PC-9 (cell line): ENCODE measurements at places on chromosomes 5 and 9. TPM values are rescaled to one million over a fixed set of nuclear protein-coding genes. Genes with fewer than 3 reads are reported as not detected.

Gene CCDC152
- 0.25 and 0.26 TPM in 2 replicates for total RNA-seq

Gene SLC12A7
- total RNA-seq: 174 and 207 TPM in 2 replicates

Gene SPAG8
- 0.48 and 1.0 TPM in 2 replicates for total RNA-seq

Gene MRNIP
- total RNA-seq: 39.9 and 54.0 TPM in 2 replicates

Gene CATSPER3
- 0.57 and 0.68 TPM in 2 replicates for total RNA-seq

Gene TRIM36
- total RNA-seq: 0.15 and 0.22 TPM in 2 replicates

DNA sequence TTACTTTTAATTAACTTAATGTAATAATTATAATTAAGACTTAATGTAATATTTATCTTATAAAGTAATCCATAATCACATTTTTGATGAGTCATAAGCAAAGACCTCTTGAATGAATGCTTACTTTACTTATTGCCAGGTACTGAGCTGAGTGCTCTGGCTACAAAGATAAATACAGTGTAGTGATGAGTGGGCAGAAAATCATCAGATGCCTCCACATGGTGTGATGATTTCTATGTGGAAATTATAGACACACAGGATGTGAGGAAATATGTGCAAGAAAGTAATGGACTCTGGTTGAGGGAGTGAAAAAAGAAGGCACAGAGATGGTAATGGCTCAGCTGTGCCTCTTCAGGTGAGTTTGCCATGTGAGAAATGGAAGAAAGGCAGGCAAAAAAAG, 422.6 kb upstream of the CD180 start:
- no peak for DNase-seq

- no peak for DNase-seq
These were observed 246.0 kb downstream of the PDZD2 start for GRCh38 chr5:31884896-31885295.

GRCh38 chr9:112097712-112098688, 77.1 kb downstream of the SUSD1 start:
- peak; percentile 64 for DNase-seq

GRCh38 chr5:171316258-171317121, 7.4 kb downstream of the TLX3 start:
- no peak for DNase-seq

DNA sequence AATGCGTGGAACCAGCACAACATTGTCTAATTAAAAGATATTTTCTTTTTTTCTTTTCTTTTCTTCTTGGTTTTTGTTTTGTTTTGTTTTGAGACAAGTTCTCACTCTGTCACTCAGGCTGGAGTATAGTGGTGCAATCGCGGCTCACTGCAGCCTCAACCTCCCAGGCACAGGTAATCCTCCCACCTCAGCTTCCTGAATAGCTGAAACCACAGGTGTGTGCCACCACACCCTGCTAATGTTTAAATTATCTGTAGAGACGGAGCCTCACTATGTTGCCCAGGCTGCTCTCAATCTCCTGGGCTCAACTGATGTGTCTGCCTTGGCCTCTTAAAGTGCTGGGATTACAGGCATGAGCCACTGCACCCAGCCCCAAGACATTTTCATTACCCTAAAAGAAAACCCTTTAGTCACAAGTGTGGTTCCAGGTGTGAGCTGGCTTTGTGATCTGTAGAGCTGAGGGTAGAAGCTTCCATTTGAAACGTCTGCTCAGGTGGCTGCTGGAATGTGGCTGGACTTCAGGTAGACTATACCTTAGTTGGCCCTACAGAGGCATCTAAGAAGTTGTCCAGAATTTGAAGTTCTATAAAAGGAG, 19.1 kb upstream of the NEK6 start:
- no peak for DNase-seq

- DNase-seq: no peak
These were observed 16.5 kb upstream of the ROR2 start for GRCh38 chr9:91966503-91966902.

DNA sequence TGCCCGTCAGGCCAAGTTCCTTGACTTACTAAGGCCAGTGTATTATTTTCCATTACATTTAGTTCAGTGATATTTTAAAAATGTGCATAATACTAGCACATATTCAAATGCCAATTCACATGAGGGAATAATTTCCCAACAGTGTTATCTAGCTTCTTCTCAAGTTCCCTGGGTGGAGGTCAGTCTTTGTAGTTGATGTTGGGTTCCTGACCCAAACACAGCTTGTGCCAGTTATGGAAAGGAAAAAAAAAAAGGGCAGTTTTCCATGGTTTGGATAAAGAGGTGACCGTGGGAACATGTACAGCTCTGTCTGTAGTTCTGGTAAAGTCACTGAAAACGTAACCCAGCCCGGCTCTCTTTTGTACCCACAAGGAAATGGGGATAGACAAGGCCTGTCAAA, 11.5 kb upstream of the PTPN3 start:
- DNase-seq: no peak

DNA sequence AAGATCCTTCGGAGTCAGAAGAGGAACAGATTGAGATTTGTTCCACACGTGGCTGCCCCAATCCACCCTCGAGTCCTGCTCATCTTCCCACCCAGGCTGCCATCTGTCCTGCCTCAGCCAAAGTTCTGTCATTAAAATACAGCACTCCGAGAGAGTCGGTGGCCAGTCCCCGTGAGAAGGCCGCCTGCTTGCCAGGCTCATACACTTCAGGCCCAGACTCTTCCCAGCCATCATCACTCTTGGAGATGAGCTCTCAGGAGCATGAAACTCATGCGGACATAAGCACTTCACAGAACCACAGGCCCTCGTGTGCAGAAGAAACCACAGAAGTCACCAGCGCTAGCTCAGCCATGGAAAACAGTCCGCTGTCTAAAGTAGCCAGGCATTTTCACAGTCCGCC, 85.9 kb downstream of the GOLPH3 start:
- no peak for DNase-seq

GRCh38 chr5:61591859-61592258, 259.8 kb downstream of the ZSWIM6 start:
- DNase-seq: no peak

DNA sequence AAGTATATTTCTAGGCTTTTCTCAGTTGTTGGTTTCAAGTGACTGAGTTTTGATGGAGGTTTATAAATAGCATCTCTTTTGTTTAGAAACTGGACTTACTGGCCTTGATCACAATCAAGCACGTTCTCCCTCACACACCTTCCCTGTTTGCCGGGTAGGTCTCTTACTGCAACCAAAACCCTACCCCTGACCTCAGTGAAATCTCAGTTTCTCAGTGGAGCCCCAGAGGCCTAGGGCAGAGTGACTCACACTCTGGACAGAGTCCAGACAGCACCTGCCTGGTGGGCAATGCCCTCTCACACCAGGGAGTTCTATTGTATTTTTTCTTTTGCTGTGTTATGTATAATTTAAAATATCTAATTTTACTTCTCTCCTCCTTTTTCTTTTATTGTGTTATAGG, 48.4 kb upstream of the EPB41L4B start:
- peak; percentile 80 for DNase-seq

DNA sequence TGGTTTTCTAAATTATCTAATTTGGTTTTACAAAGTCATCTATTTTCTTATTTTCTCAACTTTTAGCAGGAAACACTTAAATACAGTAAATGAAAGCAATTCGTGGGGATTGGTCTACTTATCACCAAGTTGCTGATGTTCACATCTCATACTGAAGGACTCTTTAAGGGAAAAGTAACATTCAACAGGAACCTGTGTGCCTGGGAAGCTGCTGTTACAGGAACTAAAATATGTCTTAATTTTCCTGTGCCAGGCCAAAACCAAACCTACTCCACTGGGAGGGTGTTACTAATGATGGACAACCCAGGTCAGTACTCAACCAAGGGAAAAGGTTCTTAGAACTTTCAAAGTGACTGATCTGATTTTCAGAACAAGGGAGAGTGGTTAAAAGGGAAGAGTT, 5.3 kb downstream of the ISCA1 start:
- no peak for DNase-seq

DNA sequence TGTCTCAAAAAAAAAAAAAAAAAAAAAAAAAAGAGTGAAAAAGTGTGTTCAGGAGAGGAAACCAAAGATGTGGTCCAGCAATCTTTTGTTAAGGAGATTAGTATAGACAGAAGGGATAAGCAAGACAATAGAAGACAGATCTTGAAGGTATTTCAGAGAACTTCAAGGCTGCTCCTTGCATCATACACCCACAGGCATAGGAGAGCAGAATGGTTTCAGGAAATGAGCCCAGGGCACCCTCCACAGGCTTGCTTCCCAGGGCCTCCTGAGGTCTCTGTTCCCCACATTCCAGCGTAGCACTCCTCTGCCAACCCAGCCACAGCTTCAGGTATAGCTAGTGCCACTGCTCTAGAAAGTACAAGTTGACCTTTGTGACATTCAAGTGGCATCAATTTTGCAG, 65.8 kb downstream of the FSTL4 start:
- DNase-seq: no peak
